Spinal cord (tissue), 10 donors: ENCODE measurements at places on chromosomes 3 and 15.

GRCh38 chr15:33844597-33844996, 123.7 kb upstream of the CHRM5 start:
- no peak for DNase-seq

- no peak for DNase-seq
Measured at GRCh38 chr3:62592408-62592807, 219.1 kb upstream of the FEZF2 start.

DNA sequence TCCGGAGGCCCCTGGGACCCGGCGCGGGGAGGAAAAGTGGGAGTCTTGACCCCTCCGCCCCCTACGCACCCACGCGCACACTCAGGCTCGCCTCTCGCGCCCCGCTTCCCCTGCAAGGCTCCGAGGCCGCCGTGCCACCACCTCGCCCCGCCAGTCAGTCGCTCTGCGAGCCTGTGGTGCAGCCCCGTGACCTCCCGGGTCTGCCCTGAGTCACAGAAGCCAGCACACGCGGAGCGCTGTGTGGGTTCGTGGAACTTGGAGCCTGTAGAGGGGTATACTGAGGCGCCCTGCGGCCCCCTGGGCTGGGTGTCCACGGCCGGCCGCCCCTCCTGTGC, 380 bp upstream of the ALS2CL start:
- no peak for DNase-seq

- no peak for DNase-seq
Measured at GRCh38 chr15:25238126-25238525, 200.7 kb downstream of the UBE3A start.

- DNase-seq, result no peak
Measured at GRCh38 chr3:55546866-55547669, 60.0 kb upstream of the WNT5A start.

DNA sequence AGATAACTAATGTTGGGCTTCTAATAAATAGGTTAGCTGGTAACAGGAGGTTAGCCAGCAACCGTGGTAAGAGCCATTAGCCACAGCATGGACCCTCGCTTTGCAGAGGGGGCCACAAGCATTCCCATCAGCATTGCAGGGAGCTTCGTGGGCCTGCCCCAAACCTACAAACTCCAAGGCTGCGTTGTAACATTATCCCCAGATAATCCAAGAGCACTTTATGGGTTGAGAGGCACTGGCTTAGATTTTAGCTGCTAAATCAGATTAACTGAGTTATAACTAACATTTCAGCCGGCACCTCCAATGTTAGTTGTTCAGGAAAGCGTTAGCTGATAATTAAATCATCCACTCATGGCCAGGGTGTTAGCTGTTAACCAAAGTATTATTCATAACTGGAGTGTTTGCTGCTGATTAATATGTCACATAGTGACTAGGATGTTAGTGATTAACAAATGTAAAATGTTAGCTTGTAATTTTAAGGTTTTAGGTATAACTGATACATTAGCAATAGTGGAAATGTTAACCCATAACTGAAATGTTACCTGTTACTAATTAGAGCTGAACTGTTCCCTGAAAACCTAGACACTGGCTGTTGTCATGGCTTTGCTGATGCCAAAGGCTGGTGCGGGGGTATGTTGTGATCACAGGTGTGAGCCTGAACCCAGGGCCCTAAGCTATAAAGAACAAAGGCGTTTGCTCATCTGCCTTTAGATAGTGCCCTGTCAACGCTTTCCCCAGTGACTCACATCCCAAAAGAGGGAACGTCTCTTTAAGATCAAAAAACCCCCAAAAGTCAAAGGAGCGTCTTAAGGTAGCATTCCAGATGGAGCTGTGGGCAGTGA, 56.2 kb downstream of the SLC6A6 start:
- DNase-seq, result no peak

DNA sequence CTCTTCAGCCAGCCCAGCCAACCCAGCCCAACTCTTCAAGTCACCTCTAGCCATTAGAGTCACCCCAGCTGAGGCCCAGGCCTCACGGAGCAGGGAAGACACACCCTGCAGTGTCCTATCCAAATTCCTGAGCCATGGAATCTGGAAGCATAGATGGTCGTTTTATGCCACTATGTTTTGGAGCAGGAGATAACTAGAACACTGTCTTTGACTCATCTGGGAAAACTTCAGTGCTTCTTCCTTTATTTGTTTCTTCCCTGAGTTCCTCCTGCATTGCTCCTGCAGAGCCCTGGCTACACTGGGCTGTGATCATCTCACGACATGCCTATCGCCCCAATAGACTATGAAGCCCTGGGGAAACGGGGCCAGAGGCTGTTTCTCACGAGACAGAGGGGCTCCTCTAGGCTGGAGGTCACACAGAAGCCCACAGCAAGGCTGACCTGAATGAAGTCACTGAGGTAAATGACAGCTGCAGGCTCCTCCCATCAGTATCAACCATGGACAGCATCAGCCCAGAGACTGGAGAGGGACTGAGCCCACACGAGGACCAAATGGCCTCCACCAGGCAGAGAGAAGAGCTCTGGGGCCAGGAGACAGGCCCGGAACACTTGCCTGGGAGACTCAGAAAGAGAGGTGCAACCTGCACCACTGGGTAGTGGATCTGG, 22.7 kb downstream of the CRABP1 start:
- DNase-seq, result no peak

DNA sequence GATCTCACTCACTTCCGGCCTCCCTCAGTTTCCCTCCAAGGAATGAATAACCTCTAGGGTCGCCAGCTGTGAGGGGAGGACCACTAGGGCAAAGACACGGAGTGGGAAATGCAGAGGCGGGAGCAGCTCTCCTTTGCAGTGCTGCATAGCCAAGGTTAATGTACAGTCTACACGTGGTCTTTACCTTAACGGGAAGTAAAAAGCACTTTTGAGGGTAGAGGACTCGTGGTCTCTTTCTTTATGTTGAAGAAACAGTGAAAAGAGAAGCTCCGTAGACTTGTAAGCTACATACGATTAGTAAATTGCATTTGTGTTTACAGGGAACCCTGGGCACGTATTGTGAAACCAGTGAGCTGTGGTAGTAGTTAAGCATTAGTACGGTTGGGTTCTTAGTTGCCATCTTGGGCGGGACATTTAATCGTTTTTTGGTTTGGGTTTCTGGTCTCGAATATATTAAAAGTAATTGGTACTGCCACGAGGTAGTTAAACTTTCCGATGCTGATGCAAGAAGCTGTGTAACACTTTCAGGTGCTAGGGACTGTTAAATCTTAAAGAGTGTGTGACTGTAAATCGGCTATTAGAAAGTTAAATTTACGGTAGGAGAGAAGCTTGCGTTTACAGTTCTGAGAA, 828 bp downstream of the U2SURP start:
- DNase-seq, result peak; percentile 14

- DNase-seq, result no peak
Measured at GRCh38 chr15:92579486-92579885, 76.1 kb downstream of the FAM174B start.

- DNase-seq, result no peak
Measured at GRCh38 chr3:37308247-37308646, 133.9 kb upstream of the LRRFIP2 start.

GRCh38 chr15:26013981-26014380, 150.9 kb upstream of the ATP10A start:
- DNase-seq, result peak; percentile 38

- no peak for DNase-seq
Measured at GRCh38 chr3:9779721-9780457, 10.1 kb upstream of the CAMK1 start.

DNA sequence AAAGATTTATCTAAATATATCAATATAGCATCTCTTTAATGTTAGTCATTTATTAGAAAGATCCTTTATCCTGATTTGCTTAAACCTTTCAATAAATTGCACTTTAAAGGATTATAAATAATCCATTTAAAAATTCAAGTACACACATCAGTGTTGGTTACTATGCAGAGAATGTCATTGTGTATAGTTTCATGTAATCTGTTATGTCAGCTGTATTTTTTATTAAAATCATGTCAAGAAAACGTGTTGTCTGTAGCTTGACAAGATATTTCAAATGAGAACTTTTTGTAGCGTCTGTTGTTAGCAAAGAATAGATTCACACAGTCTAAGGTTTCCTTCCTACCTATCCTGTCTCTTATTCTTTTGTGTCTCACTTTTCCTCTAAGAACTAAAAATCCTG, 7.8 kb downstream of the PDHB start:
- DNase-seq, result no peak

- no peak for DNase-seq
Measured at GRCh38 chr3:100615684-100616083, 6.3 kb downstream of the ADGRG7 start.

GRCh38 chr3:175336406-175337133, 477.4 kb downstream of the NAALADL2 start:
- no peak for DNase-seq

GRCh38 chr15:41795996-41796856, 21.9 kb downstream of the MAPKBP1 start:
- no peak for DNase-seq

DNA sequence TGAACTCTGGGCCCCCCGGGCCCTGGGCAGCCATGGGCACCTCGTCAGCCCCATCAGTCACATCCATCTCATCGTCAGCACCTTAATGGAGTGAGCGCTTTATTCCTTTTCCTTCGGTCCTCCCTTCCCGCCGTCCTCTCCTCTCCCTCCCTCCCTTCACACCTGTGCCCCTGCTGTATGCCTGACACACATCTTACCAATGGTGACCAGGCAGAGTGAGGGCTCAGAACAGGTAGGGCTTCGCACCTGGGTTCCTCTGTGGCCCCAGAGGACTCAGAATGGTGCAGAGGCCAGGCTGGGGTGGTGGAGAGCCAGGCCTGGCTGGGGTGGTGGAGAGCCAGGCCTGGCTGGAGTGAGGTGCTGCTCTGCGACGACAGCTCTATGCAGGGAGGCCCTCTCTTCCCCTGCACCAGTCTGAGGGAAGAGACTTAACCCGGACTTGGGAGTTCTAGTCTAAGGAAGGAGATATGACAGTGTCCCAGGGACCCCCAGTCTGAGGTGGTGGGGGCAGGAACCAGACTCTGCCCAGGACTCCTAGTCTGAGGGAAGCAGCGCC, 11.6 kb downstream of the C15orf39 start:
- no peak for DNase-seq

DNA sequence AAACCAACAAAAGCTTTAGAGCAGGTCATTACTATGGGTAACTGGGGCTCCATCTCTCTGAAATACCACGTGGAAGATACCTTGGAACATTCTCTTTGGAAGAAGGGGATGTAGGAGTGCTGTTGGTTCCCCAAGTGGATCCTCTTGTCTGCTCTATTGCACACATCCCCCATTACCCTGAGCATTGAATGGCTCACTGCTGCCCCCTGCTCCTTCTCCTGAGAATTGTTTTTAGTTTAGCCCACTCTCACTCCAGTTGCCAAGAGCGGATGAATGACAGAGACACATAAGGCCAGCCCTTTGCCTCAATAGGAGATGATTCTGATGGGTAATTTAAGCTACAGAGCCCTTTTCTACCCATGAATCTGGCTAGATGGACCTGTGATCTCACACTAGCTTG, 135.6 kb upstream of the SUCLG2 start:
- DNase-seq, result no peak

- no peak for DNase-seq
Measured at GRCh38 chr3:15029625-15030024, 35.5 kb downstream of the MRPS25 start.

DNA sequence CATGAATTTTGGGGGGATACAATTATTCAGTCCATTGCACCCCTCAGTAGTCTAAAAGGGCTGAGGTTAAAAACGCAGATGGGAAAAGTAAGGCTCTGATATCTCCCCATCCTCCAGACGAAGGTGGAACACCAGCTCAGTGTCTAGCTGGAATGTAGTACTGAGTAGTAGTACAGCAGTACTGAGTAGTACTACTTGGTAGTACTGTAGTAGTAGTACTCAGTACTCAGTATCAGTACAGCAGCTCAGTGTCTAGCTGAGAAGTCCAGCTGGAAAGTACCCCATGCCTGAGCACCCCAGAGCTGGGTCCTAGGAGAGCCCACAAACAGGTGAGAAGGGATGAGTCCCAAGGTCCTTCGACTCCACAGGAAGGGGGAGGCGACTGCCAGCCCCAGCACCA, 148.7 kb downstream of the XXYLT1 start:
- DNase-seq, result no peak

- peak; percentile 72 for DNase-seq
Measured at GRCh38 chr3:99957151-99957796, 139.6 kb downstream of the CMSS1 start.

DNA sequence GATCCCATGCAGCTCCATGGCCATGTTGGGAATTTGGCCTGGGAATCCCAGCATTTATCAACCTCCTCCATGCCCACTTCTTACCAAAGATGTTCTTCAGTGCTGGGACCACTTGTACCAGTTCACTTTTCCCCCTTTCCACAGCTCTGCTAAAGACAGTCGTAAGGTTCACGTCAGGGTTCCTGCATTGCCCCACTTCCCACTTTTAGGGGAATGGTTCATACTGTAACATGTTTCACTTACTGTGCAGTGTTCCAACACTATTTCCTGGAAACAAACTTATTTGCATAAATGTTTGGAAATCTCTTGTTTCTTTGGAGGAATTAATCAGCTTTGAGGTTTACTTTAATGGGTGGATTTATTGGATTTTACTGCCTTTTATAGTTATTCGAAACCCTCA, 17.0 kb downstream of the APH1B start:
- DNase-seq, result no peak

GRCh38 chr3:111335512-111336303, 206.3 kb upstream of the CD96 start:
- no peak for DNase-seq

DNA sequence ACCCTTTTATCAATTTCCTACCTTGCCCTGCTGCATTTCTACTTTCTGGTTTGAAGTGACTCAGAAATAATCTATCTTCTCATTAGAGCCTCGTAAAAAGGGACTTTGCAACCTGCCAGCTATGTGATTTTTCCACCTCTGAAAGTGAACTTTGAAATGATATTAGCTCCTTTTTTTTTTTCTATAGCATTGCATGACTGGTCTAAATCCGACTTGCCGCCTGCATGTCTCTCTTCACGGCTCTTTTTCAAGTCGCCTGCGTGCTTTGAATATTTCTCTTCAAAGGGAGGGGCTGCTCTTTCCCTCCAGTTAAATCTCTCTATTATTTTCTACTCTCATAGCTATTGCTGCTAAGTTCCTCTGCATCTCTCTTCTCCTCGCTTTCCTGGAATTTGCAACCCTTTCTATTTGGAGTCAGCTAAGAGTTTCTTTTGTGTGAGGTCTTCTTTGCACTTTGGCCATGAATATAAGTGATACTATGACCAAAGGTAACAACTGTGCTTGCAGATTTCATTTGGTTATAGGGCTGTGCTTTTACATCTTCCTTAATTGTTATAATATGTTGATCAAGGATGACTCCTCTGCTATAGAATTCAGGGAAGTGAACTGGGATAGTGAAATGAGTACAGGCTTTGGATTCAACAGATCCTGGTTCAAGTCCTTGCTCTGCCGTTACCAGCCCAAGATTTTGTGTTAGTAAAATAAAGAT, 541.1 kb downstream of the AGBL1 start:
- peak; percentile 27 for DNase-seq

GRCh38 chr3:9994086-9994844, 7.6 kb upstream of the EMC3 start:
- no peak for DNase-seq

DNA sequence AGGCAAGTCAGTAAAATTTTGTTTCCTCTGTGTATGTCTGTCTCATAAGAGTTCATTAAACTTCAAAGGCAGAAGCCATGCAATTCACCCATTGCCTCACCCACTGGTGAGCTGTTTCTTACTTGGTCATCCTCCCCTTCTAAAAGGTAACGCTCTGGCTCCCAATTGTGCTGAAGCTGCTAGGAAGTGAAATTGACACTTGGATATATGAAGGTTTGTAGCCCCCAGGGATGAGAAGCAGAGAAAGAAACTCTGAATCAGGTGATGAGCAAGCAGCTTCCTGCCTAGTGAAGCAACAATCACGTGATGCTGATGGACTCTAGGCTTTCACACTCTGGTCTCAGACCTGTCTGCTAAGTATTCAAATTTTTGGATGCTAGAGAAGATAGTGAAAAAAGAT, 70.7 kb downstream of the CD200R1L start:
- no peak for DNase-seq

GRCh38 chr3:194326192-194326967, 24.7 kb downstream of the CPN2 start:
- no peak for DNase-seq
